AG04450 (cell line): ENCODE measurements at places on chromosomes 4 and X.

GRCh38 chr4:4914059-4914820 is 54.8 kb downstream of the MSX1 start:
- DNase-seq, result no peak

DNA sequence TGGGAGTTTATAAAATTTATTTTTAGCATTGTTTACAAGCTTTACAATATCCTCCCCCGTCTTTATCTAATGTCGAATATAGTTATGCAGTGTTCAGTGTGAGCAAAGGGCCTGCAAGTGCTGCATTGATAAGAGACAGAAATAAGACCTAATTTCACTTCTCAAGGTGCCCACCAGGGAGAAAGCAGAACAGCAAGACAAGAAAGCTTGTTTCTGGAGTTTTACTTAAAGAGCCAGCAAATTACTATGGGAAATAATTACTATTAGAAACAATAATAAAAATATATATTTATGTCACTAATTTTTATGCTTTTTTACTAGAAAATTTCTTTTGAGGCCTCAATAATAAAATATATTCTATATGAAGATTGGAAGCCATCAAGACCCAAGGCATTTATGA is 2677.7 kb downstream of the ARAP2 start:
- no peak for DNase-seq

- DNase-seq, result no peak
Observed at GRCh38 chr4:21948347-21949072, at the start of gene KCNIP4. KCNIP4 (minus strand) TSS chr4:21948772.

DNA sequence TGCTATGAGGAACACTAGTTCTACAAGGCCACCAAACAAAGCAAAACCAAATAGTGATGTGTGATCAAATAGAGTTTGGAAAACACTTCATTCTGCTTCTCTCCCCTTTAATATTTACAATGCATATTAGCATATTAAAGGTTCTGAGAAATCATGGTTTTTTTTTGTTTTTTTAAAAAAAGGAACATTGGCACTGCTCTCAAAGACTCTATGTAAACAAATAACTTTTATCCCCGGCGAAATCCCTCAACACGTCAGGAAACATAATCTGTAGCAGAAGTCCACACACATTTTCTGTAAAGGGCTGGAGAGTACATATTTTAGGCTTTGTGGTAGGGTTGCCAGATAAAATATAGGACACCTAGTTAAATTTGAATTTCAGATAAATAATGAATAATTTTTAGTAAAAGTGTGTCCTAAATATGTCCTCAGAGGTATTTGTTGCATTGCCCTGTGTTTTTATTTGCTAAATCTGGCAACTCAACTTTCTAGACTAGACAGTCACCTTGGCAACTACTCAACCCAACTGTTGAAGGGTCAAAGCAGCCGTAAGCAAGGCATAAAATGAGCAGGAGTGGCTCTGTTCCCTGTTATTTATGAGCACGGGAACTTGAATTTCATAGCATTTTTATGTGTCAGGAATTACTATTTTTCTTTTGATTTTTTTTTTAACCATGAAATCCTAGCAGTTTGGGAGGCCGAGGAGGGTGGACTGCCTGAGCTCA is 8.6 kb downstream of the SPATA4 start:
- DNase-seq, result no peak

DNA sequence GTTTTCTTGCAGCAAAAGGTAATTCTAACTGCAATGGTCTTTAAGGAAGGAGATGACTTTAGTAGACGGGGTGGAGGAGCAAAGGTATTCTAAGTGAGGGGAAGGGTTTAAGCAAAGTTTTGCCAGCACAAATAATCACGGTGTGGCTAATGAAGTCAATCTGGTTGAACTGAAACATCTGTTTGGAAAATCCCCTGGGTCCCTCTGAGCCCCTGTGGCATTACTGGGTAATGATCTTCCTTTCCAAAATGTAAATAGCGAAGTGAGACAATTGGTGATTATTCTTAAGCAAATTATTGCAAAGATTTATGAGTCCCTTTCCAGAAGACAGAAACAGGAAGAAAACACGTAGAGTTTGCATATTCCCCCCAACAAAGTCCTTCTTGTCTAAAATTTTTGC is 47.2 kb downstream of the FGFBP1 start:
- DNase-seq, result no peak

DNA sequence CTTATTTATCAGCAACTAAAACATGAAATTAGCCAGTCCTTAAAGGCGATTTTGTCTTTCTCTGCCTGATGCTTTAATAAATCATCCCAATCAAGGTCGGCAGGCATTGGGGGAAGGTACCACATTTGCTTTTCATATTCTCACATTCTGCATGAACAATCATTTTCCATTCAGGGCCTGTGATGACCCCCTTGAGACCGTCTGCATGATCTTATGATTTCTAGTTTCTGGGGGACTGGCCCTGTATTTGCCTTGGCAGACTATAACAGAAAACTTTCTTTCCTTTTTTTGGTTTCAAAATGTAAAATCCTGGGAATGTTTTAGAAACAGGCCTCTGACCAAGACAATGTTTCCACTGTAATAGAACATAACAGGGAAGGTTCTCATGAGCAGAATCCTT is 296.8 kb downstream of the IDS start:
- no peak for DNase-seq

DNA sequence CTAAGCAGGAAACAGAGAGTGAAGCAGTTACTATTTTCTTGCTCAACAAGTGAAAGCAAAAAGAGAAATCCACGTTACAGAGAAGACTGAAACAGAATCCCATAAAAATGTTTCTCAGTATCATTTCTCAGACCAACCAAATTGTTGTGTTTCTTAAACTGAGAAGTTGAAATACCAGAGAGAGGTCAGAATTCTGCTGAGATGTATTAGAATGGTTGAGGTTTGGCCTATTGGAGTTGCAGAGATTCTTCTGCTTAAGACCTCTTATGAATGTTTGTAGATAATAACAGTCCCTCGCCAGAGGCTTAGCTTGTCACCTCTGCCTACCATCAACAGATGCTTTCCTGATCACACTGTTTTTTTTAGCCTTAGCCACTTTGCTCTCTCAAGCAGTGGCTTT is 481.4 kb downstream of the TRIML1 start:
- DNase-seq, result no peak

DNA sequence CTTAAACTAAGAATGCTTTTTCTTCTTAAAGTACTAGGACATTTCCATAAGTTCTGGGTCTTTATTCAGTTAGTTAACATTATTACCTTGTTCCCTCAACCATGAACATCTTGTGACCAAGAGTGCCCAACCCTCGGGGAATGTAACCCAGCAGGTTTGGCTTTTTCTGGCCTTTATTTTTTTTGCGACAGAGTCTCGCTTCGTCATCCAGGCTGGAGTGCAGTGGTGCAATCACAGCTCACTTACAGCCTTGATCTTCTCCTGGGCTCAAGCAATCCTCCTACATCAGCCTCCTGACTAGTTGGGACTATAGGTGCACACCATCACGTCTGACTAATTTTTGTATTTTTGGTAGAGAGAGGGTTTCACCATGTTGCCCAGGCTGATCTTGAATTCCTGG is 65.1 kb downstream of the USP11 start:
- DNase-seq, result no peak

GRCh38 chr4:7722766-7723387 is 216.8 kb downstream of the AFAP1 start:
- no peak for DNase-seq

DNA sequence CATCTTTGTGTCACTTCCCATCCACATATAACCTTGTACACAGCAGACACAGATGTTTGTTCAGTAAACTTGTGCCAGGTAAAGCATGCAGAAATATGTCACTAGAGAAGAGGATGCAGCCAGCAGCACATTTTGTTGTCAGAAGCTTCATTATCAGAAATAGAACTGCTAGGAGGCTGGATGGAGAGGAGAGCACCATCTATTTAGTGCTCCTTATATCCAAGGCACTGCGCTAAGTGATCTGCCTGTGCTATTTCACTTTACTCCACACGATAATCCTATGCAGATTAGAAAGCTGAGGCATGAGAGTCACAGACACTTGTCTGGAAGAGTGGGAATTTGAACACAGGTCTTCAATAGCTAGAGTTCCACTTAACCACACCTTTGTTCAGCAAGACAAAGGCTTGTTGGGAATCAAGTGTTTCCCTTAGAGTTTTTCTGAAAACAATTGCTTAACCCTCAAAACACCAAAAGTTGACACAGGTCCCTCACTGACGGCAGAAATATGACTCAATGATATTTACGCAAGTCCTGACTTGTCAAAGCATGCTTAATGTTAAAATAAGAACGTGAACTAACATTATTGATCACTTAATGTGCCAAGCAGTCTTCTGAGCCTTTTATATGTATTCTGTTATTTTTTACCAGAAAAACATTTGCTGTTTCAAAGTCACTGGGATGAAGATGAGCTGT is 1.2 kb upstream of the QDPR start:
- DNase-seq, result no peak

DNA sequence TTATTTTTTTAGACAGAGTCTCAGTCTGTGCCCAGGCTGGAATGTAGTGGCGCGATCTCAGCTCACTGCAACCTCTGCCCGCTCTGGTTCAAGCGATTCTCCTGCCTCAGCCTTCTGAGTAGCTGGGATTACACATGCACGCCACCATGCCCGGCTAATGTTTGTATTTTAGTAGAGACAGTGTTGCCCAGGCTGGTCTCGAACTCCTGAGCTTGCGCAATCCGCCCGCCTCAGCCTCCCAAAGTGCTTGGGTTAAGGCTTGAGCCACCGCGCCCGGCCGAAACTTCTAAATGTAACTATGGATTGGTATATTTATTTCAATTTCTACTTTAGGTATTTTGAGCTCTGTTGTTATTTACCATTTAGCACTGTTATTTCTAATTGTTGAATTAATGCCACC is 79.4 kb downstream of the FAM193A start:
- no peak for DNase-seq

DNA sequence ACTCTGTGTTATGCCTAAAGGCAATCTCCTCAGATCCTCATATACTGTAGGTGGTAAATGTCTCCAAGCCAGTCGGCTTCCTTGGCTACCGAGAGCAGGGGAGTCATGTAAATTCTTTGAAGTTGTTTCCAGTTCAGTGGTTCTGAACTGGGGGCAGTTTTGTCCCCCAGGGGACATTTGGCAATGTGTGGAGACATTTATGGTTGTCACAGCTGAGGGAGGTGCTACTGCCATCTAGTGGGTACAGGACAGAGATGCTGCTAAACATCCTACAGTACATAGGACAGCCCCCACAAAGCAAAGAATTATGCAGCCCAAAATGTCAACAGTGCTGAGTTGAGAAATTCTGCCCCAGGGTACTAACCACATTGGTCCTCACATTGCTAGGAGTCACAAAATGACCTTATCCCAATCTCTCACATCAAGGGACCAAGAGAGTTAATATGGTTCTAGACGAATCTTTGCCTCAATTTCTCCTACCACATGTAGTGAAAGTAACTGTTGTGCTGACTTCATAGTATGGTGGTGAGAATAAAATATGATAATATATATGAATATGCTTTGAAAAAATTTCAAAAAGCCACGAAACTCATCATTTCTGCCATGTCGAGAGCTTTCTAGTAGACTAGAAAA is 104.4 kb upstream of the ARHGAP24 start:
- DNase-seq, result no peak

GRCh38 chr4:53505947-53506346 is 85.3 kb downstream of the LNX1 start:
- DNase-seq, result no peak

DNA sequence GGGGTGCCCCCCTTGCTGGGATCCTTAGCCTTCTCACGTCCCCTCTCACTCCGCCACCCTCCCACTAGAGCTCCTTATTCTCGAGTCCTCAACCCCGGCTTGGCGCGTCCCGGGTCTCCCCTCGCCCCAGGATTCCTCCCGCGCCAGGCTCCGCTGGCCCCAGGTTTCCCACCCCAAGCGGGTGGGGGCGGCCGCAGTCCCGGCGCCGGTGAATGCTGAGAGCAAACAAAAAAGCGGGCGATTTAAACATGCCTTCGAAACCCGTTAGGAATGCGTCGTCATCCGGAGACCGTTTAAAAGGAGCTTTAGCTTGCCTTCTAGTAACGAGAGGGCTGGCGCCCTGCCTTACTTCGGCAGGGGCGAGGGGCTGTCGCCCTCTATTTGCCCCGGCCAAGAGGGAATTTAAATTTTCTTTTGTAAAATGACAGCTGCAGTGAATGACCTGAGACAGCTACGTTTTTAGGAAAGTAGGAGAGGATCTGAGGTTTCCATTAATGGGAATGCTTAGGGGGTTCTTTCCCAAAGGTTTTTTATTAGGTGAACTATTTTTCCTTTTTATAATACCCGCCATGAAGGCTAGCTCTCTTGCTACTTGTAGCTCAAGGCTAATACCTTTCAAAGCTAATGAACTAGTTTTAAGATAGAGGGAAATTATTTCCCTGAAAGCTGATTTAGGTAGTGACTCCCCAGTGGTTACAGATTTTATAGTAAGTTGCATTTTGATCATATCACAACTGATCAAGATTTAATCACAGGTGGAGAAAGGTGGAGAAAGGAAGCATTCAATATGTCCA is 3.1 kb downstream of the JADE1 start:
- DNase-seq, result no peak

GRCh38 chrX:110847334-110847733 is 51.7 kb upstream of the CHRDL1 start:
- peak; percentile 10 for DNase-seq

DNA sequence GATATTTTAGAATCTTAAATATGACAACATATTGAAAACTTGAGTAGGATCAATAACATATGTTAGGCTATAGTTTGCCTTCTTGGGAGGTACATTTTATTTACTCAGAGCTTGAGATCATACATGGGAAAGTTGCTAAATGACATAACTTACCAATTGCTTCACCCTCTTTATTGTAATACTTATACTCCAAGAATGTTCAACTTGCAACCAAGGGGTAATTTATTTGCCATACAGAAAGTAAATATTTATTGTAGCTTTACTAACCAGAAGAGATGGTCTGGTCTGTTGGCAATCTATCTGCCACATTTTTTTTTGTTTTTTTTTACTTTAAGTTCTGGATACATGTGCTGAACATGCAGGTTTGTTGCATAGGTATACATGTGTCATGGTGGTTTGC is 426.6 kb downstream of the ARHGAP24 start:
- peak; percentile 18 for DNase-seq

GRCh38 chr4:22356987-22357596 is 158.8 kb downstream of the ADGRA3 start:
- no peak for DNase-seq

- DNase-seq, result no peak
Observed at GRCh38 chr4:52657292-52657617, 1.8 kb downstream of the USP46 start.

- DNase-seq, result no peak
Observed at GRCh38 chrX:17035111-17035510, 88.7 kb downstream of the REPS2 start.

GRCh38 chrX:23978491-23978890 is 48.5 kb downstream of the KLHL15 start:
- no peak for DNase-seq

GRCh38 chrX:36847496-36847895 is 160.7 kb upstream of the FAM47C start:
- no peak for DNase-seq

DNA sequence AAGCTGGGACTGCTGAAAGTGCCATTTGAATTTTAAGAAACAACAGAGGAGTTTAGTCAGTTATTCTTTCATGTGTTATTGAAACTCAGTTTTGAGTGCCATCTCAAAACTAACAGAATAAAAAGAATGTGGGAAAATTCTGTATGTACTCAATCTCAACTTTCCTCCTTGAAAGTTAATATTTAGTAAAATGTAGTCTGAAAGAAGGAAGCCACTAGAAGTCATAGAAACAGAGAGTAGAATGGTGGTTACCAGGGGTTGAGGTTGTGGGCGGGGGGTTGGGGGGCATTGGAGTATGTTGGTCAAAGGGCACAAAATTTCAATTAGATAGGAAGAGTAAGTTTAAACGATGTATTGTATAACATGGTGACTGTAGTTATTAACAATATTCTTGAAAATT is 628.3 kb upstream of the MAGEB2 start:
- no peak for DNase-seq
